Stimulated activated CD4-positive, alpha-beta T cell treated with anti-CD3 and anti-CD28 coated beads, Interleukin-1b, Interleukin-23, amount 100 ng/mL, for 1 hour (primary cell): ENCODE measurements at places on chromosomes 1 and 21.

DNA sequence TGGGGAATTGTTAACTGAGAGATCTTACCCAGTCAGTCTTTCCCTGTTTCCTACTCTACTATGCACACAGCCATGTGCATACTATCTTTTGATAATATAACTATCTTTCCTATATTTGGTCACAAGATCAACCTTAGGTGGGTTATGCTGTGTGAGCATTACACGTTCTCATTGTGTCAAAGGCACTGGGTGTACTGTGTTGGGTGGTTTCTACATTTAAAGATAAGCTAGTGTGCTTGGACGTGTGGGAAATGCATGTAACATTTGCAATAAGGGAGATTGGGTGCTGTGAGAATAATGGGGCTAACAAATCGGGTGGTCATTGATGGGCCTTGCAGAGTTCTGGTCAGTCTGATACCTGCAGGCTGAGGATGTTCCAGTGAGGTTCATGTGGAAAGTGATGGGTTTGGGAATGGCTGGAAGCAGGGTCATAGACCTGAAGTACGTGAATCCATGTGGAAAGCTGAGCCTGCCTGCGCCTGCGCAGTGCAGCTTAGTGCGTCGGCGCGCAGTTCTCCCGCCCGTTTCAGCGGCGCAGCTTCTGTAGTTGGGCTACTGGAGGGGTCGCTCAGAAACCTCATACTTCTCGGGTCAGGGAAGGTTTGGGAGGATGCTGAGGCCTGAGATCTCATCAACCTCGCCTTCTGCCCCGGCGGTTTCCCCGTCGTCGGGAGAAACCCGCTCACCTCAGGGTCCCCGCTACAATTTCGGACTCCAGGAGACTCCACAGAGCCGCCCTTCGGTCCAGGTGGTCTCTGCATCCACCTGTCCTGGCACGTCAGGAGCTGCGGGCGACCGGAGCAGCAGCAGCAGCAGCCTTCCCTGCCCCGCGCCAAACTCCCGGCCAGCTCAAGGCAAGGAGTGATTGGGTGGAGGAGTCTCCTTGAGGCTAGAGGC is at the start of gene MSH4:
MSH4 (plus strand) TSS at position 507 of the 897 bp plus-strand sequence; CDS start at position 611, 104 bp downstream.
- DNase-seq, result no peak

- no peak for DNase-seq
Observed at GRCh38 chr1:164971921-164972415, 384.5 kb downstream of the LMX1A start.

DNA sequence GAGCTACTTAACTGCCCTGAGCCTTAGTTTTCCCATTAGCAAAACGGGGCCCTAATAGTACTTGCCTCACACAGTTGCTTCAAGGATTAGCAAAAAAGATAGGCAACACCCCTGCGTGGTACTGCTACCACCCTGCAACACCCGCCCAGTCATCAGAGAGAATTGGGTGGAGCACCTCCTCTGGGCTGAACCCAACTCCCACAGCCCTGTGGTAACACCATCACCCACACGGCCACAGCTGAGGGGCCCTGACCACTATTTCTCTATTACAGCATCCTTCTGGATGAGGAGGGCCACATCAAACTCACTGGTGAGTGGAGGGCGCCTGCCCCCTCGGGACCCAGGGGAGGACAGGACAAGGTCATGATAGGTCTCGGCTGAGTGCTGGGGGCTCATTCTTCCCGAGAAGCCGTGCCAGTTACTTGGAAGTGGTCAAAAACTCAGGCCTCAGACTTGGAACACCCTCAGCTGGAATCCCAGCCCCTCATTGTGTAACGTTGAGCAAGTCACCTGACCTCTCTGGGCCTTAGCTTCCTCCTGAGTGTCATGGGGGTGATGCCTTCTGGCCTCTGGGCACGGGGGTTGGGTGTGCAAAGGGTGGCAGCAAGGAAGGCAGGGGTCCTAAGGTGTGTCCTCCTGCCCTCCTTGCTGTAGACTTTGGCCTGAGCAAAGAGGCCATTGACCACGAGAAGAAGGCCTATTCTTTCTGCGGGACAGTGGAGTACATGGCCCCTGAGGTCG is 24.6 kb downstream of the RPS6KA1 start:
- DNase-seq, result no peak

- no peak for DNase-seq
Observed at GRCh38 chr1:231699784-231700183, 73.2 kb downstream of the DISC1 start.

- no peak for DNase-seq
Observed at GRCh38 chr1:36096500-36097432, 8.1 kb downstream of the ADPRS start.

- no peak for DNase-seq
Observed at GRCh38 chr1:116472431-116472961, 98.3 kb downstream of the CD58 start.

DNA sequence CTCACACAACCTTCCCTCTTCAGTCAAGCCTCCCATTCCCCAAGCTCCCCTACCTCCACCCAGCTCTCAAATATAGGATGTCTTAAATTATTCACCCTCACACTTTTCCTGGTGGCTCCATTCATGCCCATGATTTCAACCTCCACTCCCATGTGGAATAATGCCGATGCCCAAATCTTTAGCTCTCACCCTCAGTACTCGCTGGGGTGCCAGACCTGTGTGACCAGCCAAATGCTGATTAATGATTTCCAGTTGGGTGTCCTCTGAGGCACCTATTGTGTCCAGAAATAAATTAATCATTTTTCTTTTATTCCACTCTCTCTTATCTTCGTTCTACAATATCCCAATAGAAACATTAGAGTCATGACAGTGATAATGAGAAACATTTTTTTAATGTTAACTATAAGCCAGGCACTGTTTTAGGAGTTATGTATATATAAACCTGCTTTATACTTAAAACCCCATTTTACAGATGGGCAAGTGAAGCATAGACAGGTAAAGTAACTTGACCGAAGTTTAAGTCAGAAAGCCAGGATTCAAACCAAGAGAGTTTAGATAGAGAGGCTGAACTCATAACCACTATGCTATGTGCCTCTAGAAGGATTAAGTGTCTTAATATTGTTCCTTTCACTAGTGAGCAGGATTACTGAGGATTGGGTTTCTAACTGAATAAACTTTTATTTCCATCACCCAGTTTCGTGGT is 209.7 kb downstream of the DUSP10 start:
- no peak for DNase-seq

- DNase-seq, result no peak
Observed at GRCh38 chr1:5235355-5235899, 581.0 kb downstream of the AJAP1 start.

- no peak for DNase-seq
Observed at GRCh38 chr1:25527226-25527846, 16.1 kb upstream of the LDLRAP1 start.

DNA sequence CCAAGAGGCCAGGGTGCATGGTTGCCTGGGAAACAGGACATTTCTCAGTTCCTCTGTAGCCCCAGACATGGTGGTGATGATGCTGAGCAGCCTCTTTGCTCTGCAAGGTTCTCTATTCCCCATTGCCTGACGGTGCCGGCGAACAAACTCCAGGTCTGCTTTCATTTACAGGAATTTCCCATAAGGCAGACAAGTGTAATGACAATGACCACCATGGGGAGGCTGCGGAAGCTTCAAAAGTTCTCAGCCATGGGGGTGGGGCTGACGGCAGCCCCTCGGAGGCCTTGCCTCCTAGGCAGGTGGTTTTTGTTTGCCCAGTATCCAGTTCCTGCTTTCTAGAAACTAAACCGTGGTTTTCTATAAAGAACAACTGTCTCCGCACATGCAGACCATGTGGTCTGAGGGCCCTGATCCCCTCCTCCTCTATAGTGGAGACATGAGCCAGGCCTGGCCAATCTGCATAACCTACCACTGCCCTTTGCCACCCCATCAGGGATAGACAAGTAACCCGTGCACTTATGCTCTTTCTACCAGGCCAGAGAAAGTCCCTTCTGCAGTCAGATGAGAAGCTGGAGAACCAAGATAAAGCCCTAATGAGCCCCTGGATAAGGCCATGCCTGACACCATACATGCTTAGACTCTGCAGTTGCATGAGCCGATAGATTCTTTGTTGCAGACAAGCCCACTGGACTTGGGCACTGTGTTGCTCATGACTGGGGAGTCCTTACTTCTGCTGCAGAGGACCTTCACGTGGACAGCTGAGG is 54.1 kb downstream of the LDLRAD2 start:
- DNase-seq, result no peak
